Stimulated activated CD8-positive, alpha-beta memory T cell treated with anti-CD3 and anti-CD28 coated beads, Interleukin-7, amount 100 ng/mL, for 4 hours (primary cell): ENCODE measurements at places on chromosomes 6 and 20.

GRCh38 chr20:4091490-4092479 is 76.4 kb upstream of the RNF24 start:
- no peak for DNase-seq

DNA sequence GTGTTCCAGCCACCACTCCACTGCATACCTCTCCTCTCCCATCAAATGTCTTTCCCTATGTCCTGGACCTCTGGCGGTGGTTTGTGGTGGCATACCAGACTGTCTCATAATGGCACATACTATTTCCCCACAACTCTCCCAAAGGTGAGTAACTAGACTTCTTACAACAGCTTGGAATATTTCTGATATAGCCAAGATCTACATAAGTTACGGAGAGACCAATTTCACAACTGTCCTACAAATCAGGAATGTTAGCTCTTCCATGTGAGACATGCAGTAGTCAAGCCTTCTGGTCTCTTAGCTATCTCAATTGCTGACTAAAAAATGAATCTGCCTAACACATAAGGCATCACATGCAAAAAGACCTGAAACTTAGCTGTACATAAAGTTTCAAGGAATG is 588.9 kb downstream of the RNF144B start:
- no peak for DNase-seq

DNA sequence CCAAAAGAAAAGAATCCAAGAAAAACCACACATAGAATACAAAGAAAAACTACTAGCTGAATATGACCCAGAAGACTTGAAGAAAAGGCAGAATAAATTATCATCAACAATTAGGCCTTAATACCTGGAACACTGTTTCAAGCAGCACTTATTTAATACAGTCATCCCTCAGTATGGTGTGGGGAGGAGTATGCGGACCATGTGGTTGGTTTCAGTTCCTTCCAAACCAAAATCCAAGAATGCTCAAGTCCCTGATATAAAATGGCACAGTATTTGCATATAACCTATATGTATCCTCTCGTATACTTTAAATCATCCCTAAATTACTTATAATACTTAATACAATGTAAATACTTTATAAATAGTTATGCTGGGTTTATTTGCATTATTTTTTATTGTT is 16.1 kb downstream of the CDK19 start:
- DNase-seq = no peak

- peak; percentile 45 for DNase-seq
Observed at GRCh38 chr6:158072083-158072721, 90.5 kb downstream of the SYNJ2 start.

DNA sequence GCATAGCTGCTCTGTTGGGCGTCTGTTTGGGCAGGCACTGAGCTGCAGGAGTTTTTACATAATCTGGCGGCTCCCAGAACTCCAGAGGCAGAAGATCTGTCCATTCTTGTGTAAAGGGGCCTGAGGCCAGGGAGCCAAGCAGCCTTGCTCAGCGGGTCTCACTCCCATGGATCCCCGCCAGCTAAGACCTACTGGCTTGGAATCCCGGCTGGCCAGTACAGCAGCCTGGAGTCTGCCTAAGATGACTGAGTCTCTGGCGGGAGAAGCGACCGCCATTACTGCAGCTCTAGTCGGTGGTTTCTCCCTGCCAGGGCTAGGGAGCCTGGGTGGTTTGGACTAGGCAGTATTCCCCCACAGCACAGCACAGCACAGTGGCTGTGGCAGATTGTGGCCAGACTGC is 268.4 kb upstream of the SYNCRIP start:
- DNase-seq = no peak
